ENCODE measurements at places on chromosomes 5 and 9.

DNA sequence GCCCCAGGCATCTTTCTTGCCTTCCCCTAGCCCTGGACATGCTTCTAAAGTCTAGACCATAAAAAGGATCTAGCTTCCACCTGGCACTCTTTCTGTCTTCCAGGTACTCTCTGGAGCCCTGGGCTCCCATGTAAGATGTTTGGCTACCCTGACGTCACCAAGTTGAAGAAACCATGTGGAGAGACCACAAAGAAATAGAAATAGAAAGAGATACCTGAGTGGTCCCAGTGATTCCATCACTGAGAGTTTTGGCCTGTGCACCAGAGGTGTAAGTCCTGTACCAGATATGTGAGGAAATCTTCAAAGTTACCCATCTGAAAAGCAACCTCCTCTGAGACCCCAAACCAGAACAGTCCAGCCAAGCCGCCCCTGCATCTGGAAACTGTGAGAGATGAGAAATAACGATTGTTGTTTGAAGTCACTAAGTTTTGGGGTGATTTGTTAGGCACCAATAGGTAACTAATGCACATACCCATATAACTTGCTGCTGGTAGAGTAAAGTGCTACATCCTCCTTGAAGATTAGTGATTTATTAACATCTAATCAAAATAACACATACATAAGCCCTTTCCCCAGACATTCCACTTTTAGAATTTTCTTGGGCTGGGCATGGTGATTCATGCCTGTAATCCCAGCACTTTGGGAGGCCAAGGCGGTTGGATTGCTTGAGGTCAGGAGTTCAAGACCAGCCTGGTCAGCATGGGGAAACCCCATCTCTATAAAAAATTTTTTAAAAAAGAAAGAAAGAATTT, 85.7 kb upstream of the LHFPL2 start:
- DNase-seq, result no peak

DNA sequence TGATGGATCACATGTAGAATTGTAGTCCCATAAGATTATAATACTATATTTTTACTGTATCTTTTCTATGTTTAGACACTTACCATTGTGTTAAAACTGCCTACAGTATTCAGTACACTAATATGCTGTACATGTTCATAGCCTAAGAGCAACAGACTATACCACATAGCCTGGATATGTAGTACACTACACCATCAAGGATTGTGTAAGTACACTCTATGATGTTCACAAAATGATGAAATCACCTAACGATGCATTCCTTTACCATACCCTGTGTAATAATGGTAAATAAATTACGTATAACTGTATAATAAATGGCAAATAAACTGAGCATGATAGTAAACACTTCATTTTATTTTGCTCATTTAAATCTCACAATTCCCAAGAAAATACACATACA, 60.3 kb downstream of the RICTOR start:
- no peak for DNase-seq

GRCh38 chr5:178994580-178995340, at the start of gene GRM6:
Gene GRM6, minus strand, starts transcription at chr5:178995320. Its CDS starts 376 bp downstream, at chr5:178994944.
- DNase-seq, result no peak

- no peak for DNase-seq
Measured at GRCh38 chr9:109171926-109172325, 4.9 kb upstream of the FRRS1L start.

- DNase-seq, result no peak
Measured at GRCh38 chr9:33161011-33161588, 6.0 kb downstream of the B4GALT1 start.

DNA sequence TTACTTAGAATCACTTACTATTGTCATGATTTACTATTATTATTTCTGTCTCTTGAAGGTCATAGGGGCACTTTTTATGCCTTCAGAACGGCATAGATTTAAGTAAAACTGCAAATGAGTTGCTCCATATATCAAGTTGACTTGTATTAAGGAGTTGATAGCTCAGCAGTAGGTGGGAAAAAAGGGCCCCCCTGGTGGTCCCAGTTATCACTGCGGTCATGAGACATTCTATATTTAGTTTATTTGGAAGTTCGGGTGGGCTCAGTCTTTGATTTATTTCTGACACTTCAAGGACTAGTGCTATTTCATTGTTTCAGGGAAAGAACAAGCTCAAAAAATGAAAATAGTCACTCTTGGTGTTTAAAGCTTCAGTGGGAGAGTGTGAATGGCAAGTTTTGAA, 159.3 kb downstream of the SLC24A2 start:
- DNase-seq, result no peak

GRCh38 chr5:120146787-120147186, 317.3 kb upstream of the PRR16 start:
- no peak for DNase-seq

- DNase-seq, result no peak
Measured at GRCh38 chr9:15182101-15182551, 124.9 kb downstream of the TTC39B start.

DNA sequence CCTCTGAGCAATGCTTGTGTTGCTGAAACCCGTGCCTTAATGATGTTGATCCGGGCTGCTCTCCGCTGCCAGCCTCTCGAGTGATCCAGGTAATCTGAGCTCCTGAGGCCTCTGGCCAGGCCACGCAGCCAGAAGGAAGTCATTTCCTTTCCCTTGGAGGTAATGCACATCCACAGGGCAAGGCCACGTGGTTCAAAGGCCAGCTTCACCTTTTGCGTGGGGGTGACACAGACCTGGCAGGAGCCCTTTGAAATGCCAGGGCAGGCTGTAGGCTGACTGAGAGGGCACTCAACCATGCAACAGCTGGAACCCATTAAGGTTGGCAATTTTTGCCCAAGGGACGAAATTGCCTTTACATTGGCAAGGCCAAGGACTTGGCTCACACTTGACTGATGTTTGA, 80.4 kb downstream of the LIX1 start:
- no peak for DNase-seq

- DNase-seq, result no peak
Measured at GRCh38 chr5:72110394-72111013, 3.2 kb downstream of the MAP1B start.

GRCh38 chr5:17860660-17861315, 226.5 kb downstream of the TAF11L14 start:
- no peak for DNase-seq

DNA sequence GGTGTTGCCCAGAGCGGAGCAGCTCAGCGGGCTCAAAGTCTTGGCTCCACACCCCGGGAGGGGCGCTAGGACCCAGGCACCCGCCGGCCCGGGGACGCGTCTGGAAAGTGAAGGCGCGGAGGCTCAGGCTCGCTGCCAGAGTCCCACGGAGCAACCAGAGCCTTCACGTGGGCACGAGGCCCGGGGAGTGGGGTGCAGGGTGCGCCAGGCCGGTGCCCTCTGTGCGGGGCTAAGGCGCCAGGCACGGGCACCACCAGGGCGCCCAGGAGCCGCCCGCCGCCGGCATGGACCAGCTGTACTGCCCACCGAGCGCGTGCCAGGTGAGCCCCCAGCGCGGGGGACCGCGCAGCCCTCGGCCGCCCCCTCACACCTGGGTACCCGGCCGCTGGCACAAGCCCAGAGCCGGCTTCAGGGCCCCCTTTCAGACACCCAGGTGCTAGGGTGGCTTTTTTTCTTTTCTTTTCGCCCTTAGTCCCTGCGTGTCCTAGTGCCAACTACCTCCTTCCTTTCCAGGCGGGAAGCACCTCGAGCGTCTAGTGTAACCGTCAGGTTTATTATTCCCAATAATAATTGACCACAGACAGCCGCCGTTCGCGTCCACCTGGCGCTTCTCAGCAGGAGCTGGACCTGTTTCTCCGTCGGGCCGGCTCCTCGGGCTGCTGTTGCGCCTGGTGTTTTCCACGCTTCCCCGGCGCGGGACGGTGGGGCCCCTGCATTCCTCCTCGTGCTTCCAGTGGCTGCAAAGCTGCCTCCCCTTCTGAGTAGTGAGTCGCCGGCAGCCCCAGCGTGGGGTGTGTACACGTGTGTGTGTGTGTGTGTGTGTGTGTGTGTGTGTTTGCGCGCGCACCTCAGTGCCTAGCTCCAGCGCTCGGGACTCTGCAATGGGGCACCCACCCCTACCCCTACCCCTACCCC, 30.1 kb upstream of the PDE8B start:
- DNase-seq, result no peak

GRCh38 chr9:6354072-6354686, 26.0 kb downstream of the TPD52L3 start:
- DNase-seq, result no peak

GRCh38 chr9:131411719-131412681, 18.1 kb downstream of the PRRC2B start:
- DNase-seq, result no peak

GRCh38 chr5:112737070-112737462, 619 bp upstream of the APC start:
- no peak for DNase-seq

GRCh38 chr5:132821350-132821749, 8.2 kb downstream of the SOWAHA start:
- no peak for DNase-seq

GRCh38 chr5:177126771-177127170, 6.8 kb upstream of the NSD1 start:
- no peak for DNase-seq

GRCh38 chr5:76696251-76696650, 19.7 kb upstream of the F2R start:
- no peak for DNase-seq

- DNase-seq, result no peak
Measured at GRCh38 chr5:20949636-20950035, 961.6 kb upstream of the CDH18 start.

GRCh38 chr9:19470981-19471650, 62.3 kb downstream of the ACER2 start:
- no peak for DNase-seq

DNA sequence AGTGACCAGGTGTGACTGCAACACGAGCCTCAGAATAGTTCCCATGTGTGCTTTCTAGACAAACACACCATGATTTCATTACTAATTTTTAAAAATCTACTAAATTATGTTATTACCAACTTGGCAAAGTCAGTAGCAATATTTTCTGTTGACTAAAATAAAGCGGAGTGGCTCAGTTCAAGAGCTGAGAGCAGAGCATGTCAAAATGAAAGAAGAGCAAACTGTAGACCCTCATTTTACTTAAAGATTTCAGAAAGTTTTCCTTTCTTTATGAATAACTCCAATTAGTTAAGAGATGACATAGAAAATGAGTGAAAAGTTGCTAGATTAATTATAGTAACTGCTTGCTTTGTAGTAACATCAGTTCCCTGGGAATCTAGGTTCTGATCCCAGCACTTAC, 17.9 kb downstream of the OXCT1 start:
- DNase-seq, result no peak

- DNase-seq, result no peak
Measured at GRCh38 chr5:122775550-122776542, 966 bp downstream of the SNX2 start.

DNA sequence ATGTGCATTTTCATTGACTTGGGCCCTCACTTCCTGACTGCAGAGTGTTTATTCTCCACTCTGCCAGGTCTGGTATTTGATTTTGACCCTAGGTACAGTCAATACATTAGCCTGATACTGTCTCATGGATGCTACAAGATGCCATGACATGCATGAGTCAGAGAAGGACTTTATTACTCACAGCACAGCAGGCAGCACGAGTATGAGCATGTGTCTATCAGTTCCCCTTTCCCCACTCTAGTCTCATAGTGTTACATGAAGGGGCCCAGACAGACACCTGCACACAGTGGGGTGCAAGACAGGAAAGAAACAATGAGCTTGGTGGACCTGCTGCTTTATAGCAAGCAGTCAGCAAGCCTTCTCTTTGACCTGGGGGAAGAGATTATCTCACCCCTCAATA, 19.6 kb downstream of the ITGA2 start:
- DNase-seq, result no peak

DNA sequence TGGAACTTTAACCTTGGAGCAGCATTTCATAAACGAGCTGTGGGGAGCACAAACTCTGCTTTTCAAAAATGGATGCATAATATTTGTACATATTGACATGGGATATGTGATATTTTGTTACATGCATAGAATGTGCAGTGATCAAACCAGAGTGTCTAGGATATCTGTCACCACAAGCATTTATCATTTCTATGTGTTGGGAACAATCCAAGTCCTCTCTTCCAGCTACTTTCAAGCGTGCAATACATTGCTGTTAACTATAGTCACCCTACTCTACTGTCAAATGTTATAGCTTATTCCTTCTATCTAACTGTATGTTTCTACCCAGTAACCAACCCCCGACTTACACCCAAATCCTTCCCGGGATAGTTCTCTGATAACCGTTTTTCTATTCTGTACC, 15.0 kb upstream of the C5orf58 start:
- DNase-seq, result no peak

- no peak for DNase-seq
Measured at GRCh38 chr9:88722753-88723152, 187.8 kb downstream of the NXNL2 start.

GRCh38 chr5:65778126-65778525, 56.1 kb downstream of the NLN start:
- no peak for DNase-seq

DNA sequence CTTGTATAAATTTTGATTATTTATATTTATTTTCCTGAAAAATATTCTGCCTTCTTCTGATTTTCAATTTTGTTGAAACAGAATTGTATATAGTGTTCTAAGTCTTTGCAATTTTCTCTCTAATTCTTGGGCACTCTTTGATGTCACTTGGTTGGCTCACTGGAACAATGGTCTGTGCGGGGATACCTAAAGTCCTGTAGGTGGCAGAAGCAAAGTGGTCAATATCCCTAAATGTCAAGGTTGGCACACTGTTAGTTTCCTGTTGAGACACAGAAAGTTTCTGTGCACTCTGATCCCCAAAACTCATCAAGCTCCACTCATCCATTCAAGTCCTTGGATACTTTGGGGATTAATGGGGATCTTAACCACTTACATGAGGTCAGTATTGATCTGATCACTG, 480.8 kb upstream of the CCNG1 start:
- no peak for DNase-seq

DNA sequence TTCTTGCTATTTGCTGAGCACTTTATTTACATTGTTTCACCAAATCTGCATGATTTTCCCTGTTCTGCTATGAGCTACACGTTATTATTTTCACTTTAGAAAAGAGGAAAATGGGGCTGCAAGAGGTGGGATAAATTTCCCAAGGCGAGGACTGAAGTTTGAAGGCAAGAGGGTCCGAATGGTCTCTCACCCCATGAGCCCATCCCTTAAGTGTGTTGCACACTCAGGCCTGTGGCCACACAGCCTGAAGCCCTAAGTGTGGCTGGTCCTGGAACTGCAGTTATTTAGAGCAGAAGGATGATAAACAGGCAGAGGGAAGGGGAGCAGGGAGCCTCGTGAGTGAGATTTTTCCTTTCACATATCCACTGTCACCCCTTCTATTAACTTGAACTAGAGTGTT, 7.8 kb downstream of the PDE8B start:
- no peak for DNase-seq

All from stimulated activated CD8-positive, alpha-beta memory T cell treated with anti-CD3 and anti-CD28 coated beads, Interleukin-15, amount 100 ng/mL, for 1 hour (primary cell).